ENCODE measurements at places on chromosomes 4 and X.

DNA sequence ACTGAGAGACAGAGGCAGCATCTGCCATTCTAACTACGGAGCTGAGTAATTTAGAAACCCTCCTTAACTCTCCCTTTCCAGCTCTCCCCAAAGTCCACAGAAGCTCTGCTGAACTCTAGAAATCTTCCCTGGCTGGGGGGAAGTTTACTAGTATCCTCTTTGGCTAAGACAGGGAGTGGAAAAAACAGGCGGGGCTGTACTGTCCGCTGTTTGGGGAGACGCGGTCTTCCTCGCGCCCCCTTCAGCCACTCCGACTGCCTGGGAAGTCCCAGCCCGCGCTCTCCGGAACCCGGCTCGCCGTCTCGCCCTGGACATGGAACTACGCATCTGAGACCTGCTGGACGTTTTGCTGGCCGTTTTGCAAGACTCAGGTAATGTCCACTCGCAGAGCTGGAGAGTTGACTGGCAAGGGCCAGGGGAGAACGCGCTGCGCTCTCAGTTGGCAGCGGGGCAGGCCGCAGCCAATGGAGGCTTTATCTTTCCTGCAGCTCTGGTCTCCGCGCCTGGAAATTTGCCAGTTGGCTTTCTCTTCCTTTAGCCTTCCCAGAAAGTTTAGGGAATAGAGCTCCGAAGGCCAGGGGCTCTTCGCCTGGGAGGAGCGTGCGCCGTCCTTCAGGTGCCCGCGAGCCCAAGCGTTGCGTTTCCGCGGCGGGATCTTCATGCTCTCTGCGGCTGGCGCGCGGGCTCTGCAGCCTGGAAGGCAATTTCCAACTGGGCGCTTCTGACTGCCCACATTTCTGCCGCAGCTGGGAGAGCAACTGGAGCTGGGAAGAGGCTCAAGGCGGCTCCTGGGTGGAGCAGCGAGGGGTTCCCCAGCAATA is 892 bp downstream of the IL1RAPL2 start:
- no peak for DNase-seq

- DNase-seq, result no peak
These were observed 98.8 kb upstream of the CLNK start for GRCh38 chr4:10783351-10783750.

DNA sequence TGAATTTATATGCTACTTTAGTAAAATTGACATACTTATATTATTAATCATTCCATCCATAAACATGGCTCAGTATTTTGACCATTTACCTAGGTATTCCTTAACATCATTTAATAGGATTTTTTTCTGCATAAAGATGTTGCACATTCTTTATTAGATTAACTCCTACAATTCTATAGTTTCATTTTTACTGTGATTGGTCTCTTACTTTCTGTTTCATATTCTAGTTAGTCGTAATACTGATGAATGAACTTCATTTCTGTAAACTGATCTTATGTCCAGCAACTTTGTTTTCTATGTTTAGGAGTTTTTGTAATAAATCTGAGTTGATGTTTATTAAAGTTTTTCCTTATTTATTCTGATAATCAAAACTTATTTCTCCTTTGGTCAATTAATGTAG is 278.2 kb upstream of the CXXC4 start:
- no peak for DNase-seq

GRCh38 chr4:75844151-75844662 is 58.0 kb downstream of the PPEF2 start:
- DNase-seq, result no peak

- DNase-seq, result no peak
These were observed 68.9 kb downstream of the SMIM20 start for GRCh38 chr4:25982962-25983361.

DNA sequence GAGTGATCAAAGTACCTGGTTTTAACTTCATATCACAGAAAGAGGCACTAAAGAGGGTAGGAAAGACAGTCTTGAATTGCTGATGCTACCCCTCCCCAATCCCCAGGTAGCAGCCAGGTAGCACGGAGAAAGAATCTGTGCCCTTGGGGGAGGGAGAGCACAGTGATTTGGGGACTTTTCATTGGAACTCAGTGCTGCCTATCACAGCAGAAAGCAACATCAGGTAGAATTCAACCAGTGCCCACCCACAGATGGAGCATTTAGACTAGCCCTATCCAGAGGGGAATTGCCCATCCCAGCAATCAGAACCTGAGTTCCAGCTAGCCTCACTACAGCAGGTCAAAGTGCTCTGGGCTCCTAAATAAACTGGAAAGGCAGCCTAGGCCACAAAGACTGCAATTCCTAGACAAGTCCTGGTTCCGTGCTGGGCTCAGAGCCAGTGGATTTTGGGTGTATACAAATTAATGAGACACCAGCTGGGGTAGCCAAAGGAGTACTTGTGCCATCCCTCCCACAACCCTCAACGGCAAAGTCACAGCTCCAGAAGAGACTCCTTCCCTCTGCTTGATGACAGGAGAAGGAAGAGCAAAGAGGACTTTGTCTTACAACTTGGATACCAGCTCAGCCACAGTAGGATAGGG is 228.1 kb downstream of the THOC2 start:
- no peak for DNase-seq

DNA sequence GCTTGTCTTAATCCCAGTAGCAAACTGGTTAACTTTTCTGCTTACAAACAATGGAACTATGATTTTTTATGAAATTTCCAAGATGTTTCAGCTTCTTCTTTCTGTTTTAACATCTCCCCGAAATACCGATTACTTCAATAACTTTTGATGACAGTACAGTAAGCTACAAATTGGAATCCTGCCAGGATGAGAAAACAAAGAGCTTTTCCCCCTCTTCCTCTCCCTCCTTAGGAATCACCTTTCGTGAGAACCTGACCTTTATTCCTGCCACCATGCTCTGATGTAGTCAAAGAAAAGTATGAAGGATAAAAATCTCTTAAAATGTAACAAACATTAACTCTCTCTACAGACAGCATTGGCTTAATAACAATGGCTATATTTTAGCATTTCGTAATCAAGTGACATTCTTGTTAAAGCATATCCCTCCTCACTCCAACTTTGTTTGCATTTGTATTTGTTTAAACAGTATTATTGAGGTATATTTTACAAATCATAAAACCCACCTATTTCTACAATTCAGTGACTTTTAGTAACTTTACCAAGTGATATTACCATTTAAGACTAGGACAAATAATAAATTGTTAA is 148.7 kb upstream of the NAP1L5 start:
- no peak for DNase-seq

GRCh38 chr4:145840162-145840768 is 98.4 kb downstream of the ZNF827 start:
- peak; percentile 26 for DNase-seq

Measured in MV-4-11 (cell line).